ENCODE measurements at places on chromosomes 2 and 18.

GRCh38 chr2:144597894-144598593 is 78.1 kb upstream of the ZEB2 start:
- no peak for DNase-seq

DNA sequence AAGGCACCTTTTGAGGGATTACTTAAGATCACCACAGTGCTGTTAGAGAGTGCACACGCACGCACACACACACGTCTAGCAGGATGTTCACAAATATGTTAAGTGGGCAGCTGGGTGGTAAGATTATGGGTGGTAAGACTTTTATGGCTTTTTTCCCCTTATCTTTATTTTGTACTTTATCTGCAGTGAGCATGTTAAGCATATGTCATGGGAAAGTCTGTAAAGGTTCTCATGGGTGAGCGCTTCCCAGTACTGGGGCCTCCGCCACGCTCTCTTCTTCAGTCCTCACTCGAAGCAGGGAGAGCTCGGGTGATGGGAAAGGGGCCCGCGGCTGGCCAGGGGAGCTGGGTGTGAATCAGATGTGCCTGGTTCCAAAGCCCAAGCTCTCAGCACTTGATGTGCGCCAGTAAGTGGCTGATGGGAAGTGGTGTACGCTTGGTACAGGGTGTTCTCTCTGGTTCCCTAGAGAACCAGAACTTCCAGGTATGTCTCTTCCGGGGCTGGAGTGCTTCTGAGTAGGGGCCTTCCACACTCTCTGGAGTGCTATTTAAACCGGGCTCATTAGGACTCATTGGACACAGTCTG is 83.9 kb upstream of the YWHAQ start:
- DNase-seq = no peak

GRCh38 chr18:44732238-44732563 is 51.5 kb downstream of the SETBP1 start:
- DNase-seq = no peak

GRCh38 chr18:47985866-47986265 is 55.4 kb upstream of the SMAD2 start:
- no peak for DNase-seq

- DNase-seq = no peak
Measured at GRCh38 chr2:14340703-14341102, 291.8 kb upstream of the LRATD1 start.
